Aorta (tissue), 5 donors: ENCODE measurements at places on chromosomes 11 and 22.

- peak; percentile 4 for DNase-seq
These were observed 49.5 kb downstream of the IGLL5 start for GRCh38 chr22:22936915-22937656.

DNA sequence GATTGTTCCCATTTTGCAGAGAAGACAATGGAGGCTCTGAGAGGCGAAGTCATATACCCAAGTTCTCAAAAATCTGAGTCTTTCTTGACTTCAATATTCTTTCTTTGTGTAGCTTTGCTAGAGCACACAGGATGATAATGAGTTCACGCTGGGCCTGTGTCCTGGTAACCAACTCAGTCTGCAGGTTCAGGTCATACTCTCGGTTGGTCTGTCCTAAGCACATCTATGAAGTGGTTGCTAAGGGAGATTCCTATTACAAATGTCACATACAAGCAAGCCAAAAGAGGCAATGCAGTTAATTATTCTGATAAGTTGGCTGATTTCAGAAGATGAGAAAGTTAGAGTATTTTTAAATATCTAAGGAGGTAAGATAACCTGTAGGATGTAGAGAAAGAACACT is 481.0 kb downstream of the SOX6 start:
- DNase-seq = no peak

- DNase-seq = no peak
These were observed 308.9 kb downstream of the NXPE2 start for GRCh38 chr11:114987186-114987760.

DNA sequence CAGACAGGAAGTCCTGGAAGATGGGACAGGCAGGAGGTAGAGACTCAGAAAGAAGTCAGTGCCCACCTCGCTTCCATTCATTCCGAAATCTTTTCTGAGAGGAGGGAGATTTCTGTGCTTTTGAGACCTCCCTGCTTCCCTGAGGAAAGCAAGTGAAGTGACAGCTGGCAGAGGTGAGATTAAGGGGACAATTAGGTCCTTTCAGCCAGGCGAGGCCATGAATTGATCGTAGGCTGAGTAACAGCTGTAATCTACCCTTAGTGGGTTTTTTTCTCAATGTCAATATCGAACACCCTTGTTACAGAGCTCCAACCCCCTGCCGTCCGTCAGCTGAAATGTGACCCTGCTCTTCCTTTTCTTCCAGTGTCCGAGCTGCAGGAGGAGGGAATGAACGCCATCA is 96.0 kb downstream of the PARVA start:
- no peak for DNase-seq

DNA sequence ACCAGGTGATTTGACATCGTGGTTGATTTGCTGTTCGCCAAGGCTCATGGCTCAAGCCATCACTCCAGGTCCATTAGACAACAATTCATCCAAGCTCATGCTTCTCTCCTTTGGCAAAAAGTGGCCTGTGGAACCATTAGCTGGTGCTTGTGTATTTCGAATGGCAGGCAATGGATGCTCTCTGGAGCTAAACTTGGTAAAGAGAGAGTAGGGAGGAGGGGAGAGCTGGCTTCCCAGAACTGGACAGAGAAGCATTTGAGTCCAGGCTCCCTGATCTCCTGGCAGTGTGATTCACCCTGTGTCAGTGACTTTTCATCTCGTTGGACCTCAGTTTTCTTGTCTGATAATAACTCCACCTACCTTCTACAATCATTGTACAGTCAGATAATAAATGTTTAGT is 64.6 kb downstream of the MYO18B start:
- DNase-seq = no peak

GRCh38 chr11:71451596-71452198 is 1.3 kb upstream of the NADSYN1 start:
- DNase-seq = peak; percentile 52

- no peak for DNase-seq
These were observed 14.9 kb upstream of the ISX start for GRCh38 chr22:35051013-35051535.

DNA sequence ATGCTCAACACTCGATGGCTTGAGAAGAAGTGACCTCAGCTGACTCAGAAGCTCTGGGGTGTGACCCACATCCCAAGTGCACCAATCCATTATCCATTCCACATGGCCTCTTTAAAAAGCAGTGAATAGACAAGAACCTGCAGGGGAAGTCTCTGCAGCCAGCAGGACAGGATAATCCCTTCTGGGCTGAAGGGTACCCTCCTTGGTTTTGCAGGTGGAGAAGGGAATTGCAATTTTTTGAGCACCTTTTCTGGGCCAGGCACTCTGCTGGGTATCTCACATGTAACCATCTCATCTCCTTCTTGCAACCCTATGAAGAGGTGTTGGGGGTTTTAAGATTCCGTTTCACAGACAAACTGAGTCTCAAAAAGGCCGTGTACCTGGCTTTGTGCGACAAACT is 76.6 kb downstream of the MYO18B start:
- no peak for DNase-seq

DNA sequence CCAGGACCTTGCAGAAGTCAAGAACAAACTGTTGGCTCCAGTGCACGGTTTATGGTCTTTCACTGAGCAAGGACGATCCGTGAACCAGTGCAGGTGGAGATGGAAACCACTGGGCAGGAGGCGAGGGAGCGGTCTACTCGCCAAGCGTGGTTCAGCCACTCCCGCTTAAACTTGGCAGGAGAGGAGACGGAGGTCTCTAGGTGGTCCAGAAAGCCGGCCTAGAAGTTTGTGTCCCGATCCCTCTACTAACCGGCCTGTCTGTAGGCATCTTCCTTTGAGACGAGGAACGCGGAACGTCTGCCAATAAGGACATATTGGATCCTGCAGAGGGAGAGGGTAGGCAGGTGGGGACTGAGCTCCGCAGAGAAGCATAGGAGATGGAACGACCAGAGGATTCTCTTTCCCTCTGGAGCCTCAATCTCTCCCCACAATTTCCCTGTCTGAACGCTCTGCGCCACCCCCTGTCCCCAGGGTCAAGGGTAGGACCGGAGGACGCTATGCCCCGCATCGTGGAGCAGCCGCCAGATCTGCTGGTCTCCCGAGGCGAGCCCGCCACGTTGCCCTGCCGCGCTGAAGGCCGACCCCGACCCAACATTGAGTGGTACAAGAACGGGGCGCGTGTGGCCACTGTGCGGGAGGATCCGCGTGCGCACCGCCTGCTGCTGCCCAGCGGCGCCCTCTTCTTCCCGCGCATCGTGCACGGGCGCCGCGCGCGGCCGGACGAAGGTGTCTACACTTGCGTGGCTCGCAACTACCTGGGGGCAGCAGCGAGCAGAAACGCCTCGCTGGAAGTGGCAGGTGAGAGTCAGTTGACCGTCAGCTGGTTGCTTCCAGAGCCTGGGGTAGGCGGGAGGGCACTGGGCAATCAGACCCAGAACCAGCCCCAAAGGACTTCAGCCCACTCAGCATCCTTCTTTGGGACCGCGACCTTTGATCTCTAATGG is 3.4 kb downstream of the ROBO3 start:
- DNase-seq = no peak

DNA sequence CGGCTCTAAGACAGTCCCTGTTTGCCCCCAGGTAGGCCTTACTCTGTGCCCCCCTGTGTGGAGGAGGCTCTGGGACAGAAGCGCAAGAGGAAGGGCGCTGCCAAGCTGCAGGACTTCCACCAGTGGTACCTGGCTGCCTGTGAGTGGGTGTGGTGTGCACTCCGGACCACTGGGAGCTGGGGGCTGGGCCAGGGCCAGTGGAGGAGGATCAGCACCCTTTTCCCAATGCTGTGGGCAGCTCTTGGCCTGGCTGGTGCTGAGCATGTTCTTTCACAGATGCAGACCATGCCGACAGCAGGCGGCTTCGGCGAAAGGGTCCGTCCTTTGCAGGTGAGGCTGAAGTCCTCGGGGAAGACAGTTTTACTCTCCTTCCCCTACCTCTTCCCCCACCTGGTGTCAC is 3.7 kb downstream of the SCO2 start:
- no peak for DNase-seq

DNA sequence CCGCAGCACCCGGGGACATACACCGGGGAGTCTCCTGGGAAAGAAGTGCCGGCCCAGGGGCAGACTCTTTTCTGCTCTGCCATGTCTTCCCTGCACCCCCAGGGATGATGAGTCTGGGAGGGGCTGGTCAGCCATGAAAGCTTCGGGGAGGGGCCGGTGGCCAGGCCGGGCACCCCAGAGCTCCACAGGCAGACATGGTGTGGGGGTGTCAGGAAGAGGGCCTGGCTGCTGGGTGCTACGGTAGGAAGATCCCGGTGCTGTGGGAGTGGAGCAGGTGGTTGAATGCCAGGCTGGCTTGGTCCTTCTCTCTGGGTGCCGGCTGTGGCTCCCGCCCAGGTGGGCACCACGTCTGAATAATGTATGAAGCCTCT is 17.4 kb downstream of the LSP1 start:
- DNase-seq = peak; percentile 68

DNA sequence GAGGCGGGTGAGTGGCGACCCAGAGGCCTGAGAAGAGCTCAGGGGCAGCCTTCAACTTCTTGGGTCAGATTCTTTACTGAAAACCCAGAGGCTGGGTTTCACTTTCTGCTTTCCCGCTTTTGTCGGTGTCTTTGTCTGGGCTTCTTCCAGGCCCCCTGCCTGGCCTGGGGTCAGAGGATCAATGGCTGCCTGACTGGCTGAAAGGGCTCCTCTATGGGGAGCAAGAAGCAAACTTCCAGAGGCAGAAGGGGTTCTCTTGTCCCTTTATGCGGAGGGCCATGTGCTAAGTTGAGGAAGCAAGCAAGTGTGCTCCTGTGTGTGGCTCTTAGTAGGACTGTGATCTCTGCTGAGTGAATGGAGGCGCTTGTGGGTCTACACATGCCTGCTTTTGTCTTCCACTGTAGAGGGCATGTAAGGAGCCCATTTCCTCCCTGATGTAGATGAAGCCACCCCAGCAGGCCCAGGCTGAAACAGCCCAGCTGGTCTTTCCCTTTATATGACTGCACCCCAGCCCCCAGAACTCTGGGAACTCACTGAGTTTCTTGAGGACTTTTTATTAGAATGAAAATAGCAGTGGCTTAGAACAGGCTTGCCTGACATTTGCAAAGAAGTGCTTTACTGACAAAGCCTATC is 1.0 kb upstream of the PKNOX2 start:
- DNase-seq = peak; percentile 38

DNA sequence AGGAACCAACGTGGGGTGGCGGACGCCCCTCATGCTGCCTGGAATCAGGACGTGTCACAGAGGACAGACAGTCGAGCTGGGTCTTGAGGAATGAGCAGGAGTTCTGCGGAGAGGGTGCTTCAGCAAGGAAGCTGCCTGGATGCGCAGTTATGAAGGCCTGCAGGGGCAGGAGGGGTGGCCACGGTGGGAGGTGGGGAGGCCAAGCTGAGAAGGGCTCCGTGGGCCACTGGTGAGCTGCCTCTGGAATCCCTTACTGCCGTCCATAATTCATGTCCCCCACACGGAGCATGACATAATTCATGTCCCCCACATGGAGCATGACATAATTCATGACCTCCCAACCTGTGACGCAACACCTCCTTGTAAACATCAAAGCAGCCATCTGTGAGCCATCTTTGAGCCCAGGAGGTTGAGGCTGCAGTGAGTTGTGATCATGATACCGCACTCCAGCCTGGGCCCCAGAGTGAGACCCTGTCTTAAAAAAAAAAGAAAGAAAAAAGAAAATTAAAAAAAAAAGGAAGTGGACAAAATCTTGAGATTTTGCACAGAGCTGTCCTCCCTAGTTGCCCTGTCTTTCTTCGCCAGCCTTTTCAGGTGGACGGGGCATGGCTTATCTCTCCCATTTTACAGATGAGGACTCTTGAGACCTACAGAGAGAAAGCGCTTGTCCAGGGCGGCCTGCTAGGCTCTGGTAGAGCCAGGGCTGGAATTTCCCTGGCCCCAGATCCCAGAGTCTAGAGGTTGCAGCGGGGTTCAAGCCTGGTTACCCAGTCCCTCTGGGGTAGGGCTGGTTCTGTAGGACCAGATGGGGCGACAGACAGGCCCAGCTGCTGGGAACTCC is 24.3 kb upstream of the PICK1 start:
- DNase-seq = no peak

DNA sequence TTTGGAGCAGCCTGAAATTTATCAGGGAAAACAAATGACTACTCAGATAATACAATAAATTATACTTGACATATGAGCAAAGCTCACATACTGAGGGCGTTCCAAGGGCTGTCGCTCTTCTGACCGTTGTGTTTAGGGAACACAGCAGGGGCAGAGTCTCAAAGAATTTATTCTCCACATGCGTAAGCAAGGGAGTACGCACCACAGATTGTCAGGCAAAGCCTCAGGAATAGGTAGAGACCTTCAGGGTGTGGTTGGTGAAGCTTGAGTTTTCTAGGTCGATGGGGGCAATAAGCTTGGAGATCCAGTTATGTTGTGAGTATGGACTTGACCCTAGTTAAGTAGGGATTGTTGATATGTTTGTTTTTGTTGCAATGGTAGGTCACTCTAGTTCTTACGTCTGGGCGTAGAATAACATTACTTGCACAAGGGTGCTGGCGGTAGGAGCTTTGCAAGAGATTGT is 830 bp downstream of the ACAT1 start:
- DNase-seq = no peak

GRCh38 chr11:115497303-115497702 is 6.9 kb downstream of the CADM1 start:
- DNase-seq = no peak

- DNase-seq = no peak
These were observed 146.3 kb downstream of the WNT7B start for GRCh38 chr22:45830531-45831245.

DNA sequence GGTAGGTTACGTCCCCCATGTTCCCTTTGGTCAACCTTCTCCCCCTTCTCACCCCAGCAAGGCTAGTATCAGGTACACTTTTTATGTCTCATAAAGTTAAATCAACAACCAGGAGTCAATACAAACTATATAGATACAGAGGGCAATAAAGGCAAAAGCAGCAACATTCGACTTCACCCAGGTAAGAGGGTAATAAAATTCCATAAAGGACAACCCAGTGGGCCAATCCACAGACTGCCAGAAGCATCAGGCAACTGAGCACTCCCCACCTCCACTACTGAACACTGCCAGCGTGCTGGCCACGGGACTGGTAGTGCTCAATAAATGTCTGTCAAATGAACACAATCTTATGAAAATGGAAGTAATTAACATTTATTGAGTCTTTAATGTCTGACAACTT is 5.1 kb upstream of the MS4A18 start:
- no peak for DNase-seq
